A549 treated with dexamethasone at 1 μM for 4 hours (cell line): ENCODE measurements at places on chromosomes 13 and 19. TPM values are rescaled to one million over a fixed set of nuclear protein-coding genes. Genes with fewer than 3 reads are reported as not detected.

AMH gene
- total RNA-seq, result 4.3 to 16.9 TPM (median 12.3 TPM) in 5 replicates

ANKLE1 gene
- total RNA-seq, result 0.24 to 0.46 TPM (median 0.36 TPM) in 5 replicates

ZNF729 gene
- not detected in 5 replicates for total RNA-seq

CALR3 gene
- 0.12 TPM in 1 of 5 replicates, not detected in the others for total RNA-seq

CCDC8 gene
- not detected in 5 replicates for total RNA-seq

SRRM5 gene
- total RNA-seq, result 0.43 to 1.1 TPM (median 0.86 TPM) in 5 replicates

CATSPERD gene
- total RNA-seq, result not detected in 5 replicates

FUT2 gene
- not detected in 5 replicates for total RNA-seq

URAD gene
- total RNA-seq, result not detected in 5 replicates
